NCI-H2171 treated with DMSO at 0.1 percent for 48 hours (cell line): ENCODE measurements at places on chromosomes 1 and 21.

GRCh38 chr1:213622365-213623063 lies 365.3 kb upstream of the PROX1 start:
- no peak for DNase-seq

GRCh38 chr1:106960412-106960811 lies 96.1 kb upstream of the PRMT6 start:
- no peak for DNase-seq

DNA sequence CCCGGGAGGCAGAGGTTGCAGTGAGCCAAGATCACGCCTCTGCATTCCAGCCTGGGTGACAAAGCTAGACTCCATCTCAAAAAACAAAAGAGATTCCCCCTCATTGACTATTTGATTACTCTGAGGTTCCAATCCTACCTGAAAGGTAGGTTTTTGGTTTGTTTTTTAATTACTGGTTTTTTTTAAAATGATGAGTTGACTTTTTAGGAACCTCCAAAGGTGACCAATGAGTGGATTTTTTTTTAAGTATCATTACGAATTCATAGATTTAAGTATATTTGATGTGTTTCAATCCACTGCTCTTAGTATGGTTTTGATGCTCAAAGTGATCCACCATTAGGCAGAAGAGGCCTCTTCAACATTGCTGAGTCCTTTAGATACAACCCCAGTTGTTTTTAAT lies 47.9 kb upstream of the LAX1 start:
- no peak for DNase-seq

DNA sequence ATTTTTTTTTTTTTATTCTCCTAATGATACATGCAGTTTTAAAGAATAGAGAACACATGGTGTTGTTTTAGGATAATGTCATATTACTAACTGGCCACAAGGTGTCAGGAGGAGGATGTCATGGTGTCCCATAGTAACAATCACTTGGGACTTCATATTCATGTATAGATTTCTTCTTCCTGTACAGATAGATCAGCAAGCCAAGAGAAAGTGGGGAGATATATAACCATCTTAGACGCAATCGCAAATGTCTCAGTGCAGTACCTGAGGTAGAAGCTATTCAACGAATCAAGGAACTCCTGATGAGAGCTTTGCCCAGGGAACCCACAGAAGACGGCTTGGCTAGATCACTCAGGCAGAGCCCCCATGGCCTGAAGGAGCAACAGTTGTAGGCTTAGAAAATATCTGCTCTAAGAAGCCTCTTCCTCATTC lies 12.3 kb downstream of the OR2T11 start:
- DNase-seq: peak; percentile 44

DNA sequence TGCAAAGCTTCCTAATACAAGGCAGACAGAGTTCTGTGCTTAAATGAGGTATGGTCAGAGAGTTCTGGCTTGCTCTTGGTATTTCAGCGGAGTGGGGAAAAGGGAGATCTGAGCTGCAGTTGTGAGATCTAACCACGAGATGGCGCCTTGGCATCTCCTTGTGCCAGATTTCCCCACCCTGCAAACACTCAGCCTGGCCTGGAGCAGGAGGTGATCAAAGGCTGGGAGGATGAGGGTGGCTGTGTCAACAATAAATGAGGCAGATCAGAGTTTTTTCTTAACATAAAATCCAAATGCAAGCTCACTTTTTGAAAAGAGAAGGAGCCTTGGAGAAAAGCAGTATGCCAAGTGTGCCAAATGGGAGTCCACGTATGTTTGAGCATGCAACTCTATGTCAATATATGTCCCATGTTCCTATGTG lies 4.1 kb upstream of the TFAP2E start:
- DNase-seq: peak; percentile 66

GRCh38 chr1:45620588-45621500 lies 3.0 kb downstream of the CCDC17 start:
- DNase-seq: no peak

DNA sequence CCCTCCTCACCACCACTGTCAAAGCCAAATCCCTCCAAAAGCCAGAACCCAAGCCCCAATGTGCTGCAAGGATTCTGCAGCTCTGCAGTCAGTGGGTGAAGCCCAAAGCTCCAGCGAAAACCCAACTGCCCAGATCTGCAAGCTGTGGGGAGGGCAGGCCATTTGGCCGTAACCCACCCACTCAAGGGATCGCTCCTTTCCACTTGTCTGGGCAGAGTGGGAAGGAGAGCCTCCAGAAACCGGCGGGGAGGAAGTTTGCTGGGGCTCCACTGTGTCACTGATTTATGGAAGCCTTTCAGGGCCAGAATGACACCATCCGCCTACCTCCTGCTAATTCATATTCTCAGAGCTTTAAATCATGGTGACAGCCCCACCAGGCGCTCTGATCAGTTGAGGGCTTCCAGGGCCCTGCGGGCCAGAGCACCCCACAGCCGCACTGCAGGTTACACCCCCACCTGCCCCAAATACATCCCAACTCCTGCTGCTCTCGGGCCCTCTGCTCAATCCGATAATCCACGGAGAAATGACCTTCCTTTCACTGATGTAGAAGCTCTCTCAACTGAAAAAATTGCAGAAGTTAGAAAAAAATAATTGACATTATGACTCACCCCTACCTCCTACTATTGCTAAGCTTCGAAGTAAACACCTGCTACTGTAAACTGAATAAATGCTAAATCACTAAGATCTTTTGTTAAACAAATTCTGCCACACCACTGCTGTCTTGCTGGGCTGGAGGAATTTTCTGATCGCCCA lies 40.6 kb upstream of the RAB4A start:
- peak; percentile 41 for DNase-seq

- peak; percentile 54 for DNase-seq
Measured at GRCh38 chr1:25715888-25716287, 84.1 kb upstream of the SELENON start.

DNA sequence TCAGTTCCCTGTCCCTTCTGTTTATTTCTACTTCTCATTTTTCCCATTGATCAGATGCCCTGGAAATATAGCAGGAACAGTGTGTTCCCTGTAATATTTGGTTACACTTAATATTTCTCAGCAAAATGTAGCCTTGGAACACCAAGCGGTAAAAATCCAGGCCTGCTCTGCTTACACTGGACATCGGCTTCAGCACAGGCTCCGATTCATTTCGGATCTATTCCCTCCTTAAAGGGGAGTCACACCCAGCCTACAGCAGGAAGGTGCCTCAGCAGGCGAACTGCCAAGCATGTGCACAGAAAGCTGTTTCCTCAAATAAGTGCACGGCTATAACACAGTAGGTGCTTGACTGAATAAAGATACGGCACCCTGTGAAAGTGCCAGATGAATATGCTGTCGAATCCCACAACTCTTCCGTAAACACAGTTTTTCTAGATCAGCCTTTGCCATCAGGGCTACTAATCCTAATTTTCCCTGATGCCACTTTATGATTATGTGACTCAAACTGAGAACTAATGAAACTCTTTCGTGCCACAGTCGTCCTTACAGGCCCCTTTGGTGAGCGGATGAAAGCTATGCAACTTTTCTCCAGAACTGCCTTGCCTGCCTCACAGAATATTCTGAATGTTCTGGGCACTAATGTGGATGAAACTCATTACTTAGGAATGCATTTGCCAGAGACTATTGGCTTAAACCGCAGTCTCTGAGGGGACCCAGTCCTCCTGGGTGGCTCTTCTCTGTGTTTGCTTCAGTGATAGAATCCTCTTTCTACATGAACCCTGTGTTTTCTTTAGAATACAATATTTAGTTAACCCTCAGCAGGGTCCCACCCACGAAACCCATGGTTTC lies 275.5 kb upstream of the RUNX1 start:
- DNase-seq: no peak

GRCh38 chr21:38714999-38715398 lies 90.7 kb upstream of the ETS2 start:
- no peak for DNase-seq

GRCh38 chr1:213618094-213618493 lies 369.7 kb upstream of the PROX1 start:
- DNase-seq: no peak

DNA sequence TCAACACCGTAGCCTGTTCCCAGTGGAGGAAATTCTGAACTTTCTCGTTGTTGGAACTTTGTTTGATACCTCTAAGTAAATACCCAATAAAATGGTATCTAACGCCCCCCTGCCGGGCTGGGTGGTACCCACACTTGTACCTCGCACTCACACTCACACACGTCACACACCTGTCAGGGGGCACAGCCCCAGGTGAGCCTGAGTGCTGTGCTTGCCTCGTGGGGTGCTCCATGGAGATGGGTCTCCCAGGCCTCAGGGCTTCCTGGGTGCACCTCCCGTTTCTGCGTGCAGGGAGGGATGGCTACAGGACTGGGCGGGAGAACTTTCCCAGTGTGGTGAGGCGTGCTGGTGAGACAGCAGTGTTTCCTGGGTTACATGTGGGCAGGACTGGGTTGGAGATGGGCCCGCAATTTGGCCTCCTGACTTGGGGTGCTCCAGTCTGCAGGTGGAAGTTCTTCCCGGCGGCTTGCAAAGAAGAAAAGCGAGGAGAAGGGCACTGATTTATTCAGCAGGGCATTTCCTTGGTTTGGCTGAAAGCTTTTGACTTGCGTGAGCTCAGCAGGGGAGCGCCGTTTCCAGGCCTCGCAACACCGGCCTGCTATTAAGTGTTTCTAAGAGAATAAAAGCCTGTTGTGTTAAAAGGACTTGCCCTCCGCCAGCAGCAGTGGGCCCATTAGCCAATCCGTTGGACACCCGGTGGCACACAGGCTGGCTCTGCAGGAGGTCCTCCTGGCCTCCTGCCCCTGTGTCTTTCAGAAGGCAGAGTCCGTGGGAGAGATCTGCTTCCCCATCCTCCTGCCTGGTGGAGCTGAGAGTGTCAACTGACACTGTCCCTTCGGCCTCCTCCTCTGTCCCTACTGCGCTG lies 79.7 kb downstream of the KIF26B start:
- no peak for DNase-seq

DNA sequence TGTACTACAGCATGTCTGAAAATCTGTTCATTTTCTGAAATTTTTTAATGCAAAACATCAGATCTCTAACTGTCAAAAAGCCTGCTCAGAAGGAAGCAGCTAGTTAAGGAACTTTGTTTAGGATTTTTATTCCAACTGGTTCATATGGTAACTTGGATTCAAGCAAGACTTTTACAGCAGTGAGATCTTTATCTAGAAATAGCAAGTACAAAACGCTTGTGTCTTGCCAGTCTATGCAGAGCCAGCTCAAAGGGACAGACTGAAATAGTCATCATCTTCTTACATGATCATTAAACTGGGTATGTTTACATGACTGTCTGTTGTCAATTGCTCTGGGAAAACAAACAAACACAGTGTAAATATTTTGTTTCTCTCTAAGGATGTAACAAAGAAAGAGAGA lies 37.6 kb downstream of the DDAH1 start:
- no peak for DNase-seq

DNA sequence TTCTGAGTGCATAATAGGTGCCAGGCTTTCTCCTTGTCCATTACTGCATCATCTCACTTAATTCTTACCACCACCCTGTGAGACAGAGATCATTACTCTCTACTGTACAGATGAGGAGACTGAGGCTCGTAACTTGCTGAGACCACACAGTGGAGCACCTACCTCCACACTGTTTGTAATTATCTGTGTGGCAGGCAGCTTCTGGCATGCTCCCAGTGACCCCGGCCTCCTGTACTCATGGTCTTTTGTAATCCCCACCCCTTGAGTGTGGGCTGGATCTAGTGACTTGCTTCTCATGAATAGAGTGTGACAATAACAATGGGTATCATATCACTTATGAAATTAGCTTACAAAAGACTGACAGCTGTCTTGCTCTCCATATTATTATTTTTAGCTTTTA lies 407.3 kb downstream of the MATN1 start:
- DNase-seq: peak; percentile 4
